Right lobe of liver (tissue), 6 donors: ENCODE measurements at places on chromosomes 11 and 22. TPM values are rescaled to one million over a fixed set of nuclear protein-coding genes. Genes with fewer than 3 reads are reported as not detected.

DNA sequence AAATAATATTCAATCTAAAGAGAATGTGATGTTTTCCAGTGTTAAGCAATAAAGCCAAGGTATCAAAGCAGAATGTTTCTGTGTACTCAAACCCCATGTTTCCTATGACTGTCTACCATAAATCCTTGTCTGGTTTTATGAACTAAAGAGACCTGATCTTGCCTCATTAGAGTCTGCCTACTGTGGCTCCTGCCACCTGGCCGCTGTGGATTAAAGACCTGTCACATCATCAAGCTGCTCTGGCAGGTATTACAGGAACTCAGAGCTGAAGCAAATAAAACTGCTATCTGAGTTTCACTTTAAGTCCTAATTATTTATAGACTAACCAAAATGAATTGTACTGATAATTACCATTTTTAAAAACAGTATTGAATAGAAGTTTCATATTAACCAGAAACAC is 207.8 kb upstream of the CCDC90B start:
- H3K4me1 ChIP-seq, result no peaks in the 10 kb centered on the region
- no peak overlapping the region for H3K4me3 ChIP-seq
- no peak for DNase-seq

DNA sequence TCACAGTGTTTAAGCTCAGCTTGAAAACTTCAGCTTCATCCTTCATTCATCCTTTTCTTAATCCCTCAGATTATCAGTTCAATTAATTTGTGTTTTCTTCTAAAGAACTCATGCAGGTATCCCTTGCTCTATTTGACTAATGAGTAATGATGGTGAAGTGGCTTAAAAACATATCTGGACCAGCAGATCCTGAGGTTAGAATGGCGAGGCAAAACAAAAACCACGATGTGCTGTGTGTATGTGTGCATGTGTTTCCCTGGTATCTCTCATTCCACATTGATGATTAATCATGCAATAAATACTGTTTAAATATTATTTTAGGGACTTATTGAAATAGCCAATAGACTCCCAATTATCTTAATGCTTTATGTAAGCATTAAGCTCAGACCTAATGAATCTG is 437.0 kb downstream of the DYNC2H1 start:
- H3K4me3 ChIP-seq, result no peak overlapping the region
- no peaks in the 10 kb centered on the region for H3K4me1 ChIP-seq
- H3K27ac ChIP-seq, result no peak overlapping the region
- no peak for DNase-seq
- no peaks in the 10 kb centered on the region for H3K27me3 ChIP-seq
- H3K36me3 ChIP-seq, result no peaks in the 10 kb centered on the region

- no peak for DNase-seq
- H3K4me3 ChIP-seq, result no peak overlapping the region
- no peaks in the 10 kb centered on the region for H3K36me3 ChIP-seq
- no peaks in the 10 kb centered on the region for H3K27me3 ChIP-seq
These were observed 11.9 kb upstream of the PRRG4 start for GRCh38 chr11:32817852-32818183.

DNA sequence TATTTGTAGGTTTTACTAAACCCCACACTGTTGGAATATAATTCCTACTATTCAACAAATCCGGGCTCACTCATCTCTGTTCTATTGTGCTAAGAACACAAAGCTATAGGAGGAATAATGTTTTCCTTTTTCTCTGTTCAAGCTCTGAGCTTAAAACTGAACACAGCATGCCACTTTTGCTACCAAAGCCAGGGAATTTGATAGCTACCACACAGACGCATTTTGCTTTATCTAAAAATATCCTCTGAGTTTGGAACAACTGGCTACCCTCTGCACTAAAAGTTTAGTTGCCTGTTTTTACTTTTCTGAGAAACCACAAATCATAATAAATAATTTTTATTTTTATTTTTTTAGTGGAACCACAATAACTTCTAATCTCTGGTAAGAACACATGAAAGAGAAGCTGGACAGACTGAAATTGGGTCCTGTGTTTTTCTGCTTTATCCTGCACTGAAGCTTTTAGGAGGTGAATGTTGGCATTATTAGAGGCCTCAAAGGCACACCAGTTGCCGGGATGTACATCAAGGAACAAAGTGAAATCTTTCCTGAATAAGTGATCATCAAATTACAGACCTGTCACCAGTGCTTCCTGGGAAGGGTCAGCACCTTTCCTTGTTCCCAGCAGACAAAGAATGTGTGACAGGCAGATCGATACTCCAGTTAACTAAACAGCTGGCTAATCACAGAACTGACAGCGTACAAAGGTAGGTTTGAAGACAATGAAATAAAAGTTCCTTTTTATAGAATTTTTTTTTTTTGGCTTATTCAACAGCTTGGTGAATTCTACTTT is 523.2 kb upstream of the TENM4 start:
- no peak overlapping the region for H3K27ac ChIP-seq
- no peak overlapping the region for H3K4me3 ChIP-seq
- H3K36me3 ChIP-seq, result no peaks in the 10 kb centered on the region
- H3K27me3 ChIP-seq, result no peaks in the 10 kb centered on the region
- no peak for DNase-seq
- H3K4me1 ChIP-seq, result no peaks in the 10 kb centered on the region

GRCh38 chr11:112012874-112013273 is 12.3 kb upstream of the DLAT start:
- H3K36me3 ChIP-seq, result no peaks in the 10 kb centered on the region
- no peaks in the 10 kb centered on the region for H3K4me1 ChIP-seq
- no peak overlapping the region for H3K4me3 ChIP-seq
- no peaks in the 10 kb centered on the region for H3K27me3 ChIP-seq
- H3K27ac ChIP-seq, result no peak overlapping the region

GRCh38 chr22:42340829-42341383 is 70.5 kb upstream of the TCF20 start:
- no peaks in the 10 kb centered on the region for H3K36me3 ChIP-seq
- no peaks in the 10 kb centered on the region for H3K27me3 ChIP-seq
- no peak overlapping the region for H3K4me3 ChIP-seq

DNA sequence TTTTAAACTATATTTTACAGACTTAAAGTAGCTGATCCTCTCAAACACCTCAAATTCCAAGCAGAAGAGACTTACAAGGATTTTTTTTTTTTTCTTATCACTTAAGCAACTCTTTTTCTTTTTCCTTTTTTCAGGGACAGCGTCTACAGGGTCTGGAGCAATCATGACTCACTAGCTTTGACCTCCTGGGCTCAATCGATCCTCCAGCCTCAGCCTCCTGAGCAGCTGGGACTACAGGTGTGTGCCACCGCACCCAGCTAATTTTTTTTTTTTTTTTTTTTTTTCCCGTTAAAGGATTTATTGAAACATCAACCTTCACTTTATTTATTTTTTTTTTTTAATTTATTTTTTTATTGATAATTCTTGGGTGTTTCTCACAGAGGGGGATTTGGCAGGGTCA is 4.5 kb upstream of the MACROD1 start:
- no peaks in the 10 kb centered on the region for H3K4me1 ChIP-seq
- no peaks in the 10 kb centered on the region for H3K36me3 ChIP-seq
- no peaks in the 10 kb centered on the region for H3K27me3 ChIP-seq
- H3K4me3 ChIP-seq, result no peak overlapping the region

DNA sequence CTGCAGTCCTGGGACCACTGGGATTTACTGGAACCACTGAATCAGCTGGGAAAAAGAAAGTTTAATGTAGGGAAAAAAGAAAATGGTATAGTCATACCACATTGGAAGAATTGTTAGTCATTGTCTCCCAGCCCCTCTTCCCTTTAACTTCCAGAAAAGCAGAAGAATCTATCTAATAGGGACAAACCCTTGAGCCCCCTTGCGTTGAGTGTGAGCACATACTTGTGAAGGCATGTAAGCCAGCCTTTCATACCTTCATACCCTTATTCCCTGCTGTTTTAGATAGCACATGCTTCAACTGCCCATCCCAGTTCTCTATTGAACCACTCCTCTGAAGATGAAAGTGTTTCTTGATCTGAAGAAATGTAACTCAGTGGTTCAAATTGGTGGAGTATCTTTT is 6.6 kb downstream of the TREH start:
- H3K36me3 ChIP-seq, result no peaks in the 10 kb centered on the region
- H3K4me1 ChIP-seq, result no peaks in the 10 kb centered on the region
- no peak for DNase-seq
- no peaks in the 10 kb centered on the region for H3K27me3 ChIP-seq
- no peak overlapping the region for H3K27ac ChIP-seq
- H3K4me3 ChIP-seq, result no peak overlapping the region

- no peaks in the 10 kb centered on the region for H3K36me3 ChIP-seq
- H3K27ac ChIP-seq, result no peak overlapping the region
- H3K27me3 ChIP-seq, result no peaks in the 10 kb centered on the region
These were observed 30.1 kb downstream of the TSPAN4 start for GRCh38 chr11:872799-873198.

DNA sequence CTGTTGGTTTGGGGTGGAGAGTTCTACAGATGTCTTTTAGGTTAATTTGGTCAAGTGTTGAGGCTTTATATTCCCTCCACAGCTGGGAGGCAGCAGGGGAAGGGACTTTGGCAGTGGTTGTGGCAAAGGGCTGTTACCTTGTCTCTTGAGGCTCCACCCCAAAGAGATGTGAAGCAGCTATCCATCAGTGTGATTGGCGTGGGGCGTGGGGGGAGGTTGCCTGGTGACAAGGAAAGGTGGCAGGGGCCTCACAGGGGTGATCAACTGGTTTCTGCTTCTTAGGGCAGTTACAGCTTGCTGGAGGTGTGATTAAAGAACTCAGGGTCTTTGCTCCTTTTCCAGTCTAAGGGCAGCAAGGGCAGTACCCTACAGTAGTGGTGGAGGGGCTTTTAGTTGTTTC is 59.3 kb downstream of the FANCF start:
- H3K36me3 ChIP-seq, result no peaks in the 10 kb centered on the region
- H3K4me3 ChIP-seq, result no peak overlapping the region
- no peak for DNase-seq

- H3K27ac ChIP-seq, result no peak overlapping the region
These were observed 3.3 kb downstream of the MTMR2 start for GRCh38 chr11:95920460-95921105.

GRCh38 chr22:33325232-33326004 is 267.2 kb upstream of the SYN3 start:
- H3K4me3 ChIP-seq, result no peak overlapping the region
- DNase-seq, result no peak

- H3K4me1 ChIP-seq, result no peaks in the 10 kb centered on the region
- H3K4me3 ChIP-seq, result no peak overlapping the region
- no peak overlapping the region for H3K27ac ChIP-seq
- no peaks in the 10 kb centered on the region for H3K36me3 ChIP-seq
- no peak for DNase-seq
These were observed 93.3 kb downstream of the RCN1 start for GRCh38 chr11:32184041-32184722.

DNA sequence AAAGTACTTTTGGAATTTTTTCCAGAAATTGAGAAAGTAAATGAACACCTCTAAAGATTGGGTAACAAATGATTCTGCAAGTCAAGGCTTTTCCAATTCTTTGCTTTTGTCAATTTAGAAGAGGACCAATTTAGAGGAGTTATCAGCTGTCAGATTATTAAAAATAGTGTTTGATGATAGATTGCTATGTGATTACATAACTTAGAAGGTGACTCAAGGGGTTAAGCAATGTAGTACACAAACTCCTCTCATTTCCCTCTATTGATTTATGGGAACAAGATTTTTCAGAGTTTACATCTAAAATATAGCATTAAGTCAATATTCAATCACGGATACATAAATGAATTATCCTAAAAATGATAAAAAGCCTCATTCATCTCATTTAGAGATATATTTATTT is 70.3 kb downstream of the INSC start:
- H3K36me3 ChIP-seq, result no peaks in the 10 kb centered on the region

DNA sequence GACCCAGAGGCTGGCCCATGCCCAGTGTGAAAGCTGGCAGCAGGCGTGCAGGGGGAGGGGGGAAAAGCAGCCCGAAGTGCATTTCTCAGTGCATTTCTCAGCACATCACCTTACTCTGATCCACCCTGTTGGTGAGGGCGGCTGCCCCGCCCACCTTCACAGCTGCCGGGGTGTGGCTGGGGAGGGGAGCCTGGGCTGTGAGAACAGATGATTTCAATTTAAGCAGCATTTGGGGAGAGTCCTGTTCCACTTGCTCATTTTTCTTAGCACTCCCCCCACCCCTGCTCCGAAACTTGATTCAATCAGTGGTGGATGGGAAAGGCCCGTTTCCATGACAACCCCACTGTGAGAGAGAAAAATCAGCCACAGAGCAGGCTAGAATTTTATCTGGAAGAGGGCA is 84.8 kb downstream of the SNX19 start:
- H3K4me1 ChIP-seq, result no peaks in the 10 kb centered on the region
- no peak for DNase-seq
- H3K27me3 ChIP-seq, result no peaks in the 10 kb centered on the region
- H3K36me3 ChIP-seq, result no peaks in the 10 kb centered on the region
- no peak overlapping the region for H3K4me3 ChIP-seq

- no peak for DNase-seq
- H3K4me1 ChIP-seq, result no peaks in the 10 kb centered on the region
These were observed 117.6 kb upstream of the FGF3 start for GRCh38 chr11:69936771-69937170.

Gene EHF
- total RNA-seq, result 1.5 TPM

Gene RAB6A
- 59.3 TPM for total RNA-seq

Gene PANX2
- total RNA-seq, result 8.1 TPM

Gene PRG2
- 1.2 TPM for total RNA-seq

Gene IRAG1
- 1.4 TPM for total RNA-seq

Gene PRR5
- total RNA-seq, result 16.4 TPM

Gene CYP2D6
- 400 TPM for total RNA-seq
